ENCODE measurements at places on chromosomes 4 and X.

DNA sequence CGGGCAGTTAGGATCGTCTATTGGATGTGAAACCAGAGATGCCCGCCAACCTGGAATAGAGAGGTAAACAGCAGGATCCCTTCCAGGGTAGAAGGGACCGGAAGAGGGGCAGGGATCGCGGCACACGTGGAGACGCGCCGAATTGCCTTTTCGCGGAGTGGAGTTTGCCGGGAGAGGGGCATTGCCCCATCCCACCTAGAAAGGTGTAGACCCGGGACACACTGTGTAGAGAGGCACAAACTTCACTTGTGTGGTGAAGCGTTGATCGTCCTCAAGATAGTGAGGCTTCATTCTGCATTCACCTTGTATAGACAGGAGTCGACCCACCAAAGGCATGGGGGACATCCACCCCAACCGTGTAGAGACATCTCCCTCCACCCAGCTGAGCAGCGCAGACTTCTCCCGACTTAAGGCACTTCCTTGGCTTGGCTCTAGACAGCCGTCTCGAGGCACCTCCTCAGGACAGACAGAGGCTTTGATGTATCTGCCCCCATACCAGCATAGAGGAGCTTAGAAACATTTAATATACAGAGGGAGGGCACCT lies 410 bp downstream of the GNL3L start:
- no peak for DNase-seq

DNA sequence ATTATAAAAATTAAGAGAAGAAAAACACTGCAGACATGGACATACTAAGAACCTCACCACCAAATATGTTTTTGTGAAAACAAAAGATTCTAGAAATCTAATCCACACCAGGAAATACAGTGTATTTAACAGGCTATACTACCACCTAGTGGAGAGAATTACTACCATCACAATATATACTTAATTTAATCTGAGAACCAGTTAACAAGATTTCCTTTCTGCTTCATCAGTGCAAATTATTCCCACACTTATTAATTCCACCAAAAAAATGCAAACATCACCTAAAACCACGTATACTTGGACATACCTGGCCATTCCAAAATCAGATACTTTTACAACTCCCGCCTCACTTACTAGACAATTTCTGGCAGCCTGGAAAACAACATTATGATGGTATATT lies 7.0 kb upstream of the TXK start:
- no peak for DNase-seq

GRCh38 chr4:18556402-18556801 lies 534.8 kb upstream of the LCORL start:
- DNase-seq, result no peak

- no peak for DNase-seq
Measured at GRCh38 chr4:47562297-47562696, 77.2 kb downstream of the ATP10D start.

DNA sequence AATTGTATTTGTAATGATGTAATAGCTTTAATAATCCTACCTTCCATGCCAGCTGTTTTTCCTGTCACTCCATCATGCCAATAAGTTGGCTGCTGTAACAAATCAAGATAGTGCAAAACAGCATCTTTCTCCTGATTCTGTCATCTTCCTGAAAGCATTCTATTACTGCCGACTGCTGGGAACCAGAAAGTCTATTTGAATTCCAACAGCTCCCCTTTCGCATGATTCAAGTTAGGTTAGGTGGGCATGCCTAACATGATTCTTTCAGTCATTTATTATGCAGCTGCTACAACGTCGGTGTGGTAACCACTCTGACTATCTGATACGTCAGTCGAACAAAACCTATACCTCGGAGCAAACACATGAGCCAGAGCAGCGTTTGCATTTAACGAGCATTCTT lies 127.9 kb upstream of the DMD start:
- DNase-seq, result no peak

DNA sequence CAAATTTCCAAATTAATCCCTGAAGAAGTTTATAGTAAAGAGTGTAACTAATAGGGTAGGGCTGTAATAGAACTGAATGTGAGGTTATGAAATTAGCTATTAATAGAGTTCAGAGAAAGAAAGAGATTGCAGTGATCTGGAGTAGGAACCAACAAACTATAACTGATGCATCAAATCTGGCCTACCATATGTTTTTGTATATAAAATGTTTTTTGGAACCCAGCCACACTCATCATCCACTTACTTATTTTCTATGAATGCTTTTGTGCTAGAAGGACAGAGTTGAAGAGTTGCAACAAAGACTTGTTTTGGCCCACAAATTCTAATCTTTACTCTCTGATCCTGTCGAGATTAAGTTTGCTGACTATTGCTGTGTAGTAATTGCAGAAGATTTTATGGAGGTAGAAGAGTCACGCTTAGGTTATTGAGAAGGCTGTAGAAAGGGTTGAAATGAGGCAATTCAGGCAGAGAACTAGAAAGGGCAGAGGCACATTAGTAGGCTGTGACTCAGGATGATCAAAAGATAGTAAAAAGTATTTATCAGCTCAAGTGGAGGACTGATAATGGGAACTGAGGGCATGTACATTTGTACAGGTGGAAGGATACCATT lies 298.7 kb upstream of the EMCN start:
- no peak for DNase-seq

DNA sequence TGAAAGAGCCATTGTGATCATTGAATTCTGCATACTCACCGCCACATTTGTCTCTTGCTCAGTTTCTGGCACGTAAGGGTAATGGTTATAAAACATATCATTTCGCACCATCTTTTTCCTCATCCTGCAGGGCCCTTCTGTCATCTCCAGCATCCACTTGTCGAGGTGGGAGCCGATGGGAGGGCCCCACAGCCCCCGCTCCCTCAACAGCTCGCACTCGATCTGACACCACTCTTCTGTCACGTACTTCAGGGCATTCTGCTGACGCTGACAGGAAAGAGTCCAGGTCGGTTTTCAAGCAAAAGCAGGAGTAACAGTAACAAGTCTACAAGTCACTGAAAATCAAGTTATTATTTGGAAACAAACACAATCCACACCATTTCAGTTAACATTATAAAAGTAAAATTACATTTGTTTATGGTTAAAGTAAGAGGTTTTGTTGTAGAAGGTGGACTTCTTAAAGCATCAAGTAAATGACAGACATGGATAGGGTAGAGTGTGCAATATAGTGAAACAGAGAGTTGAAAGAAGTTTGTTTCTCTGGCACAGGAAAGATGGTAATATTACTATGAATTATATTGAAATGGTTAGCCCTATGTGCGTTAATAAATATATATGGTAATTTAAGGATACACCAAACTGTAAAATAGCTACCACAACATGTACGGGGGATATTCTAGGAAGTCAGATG lies 150.6 kb downstream of the CDS1 start:
- no peak for DNase-seq

GRCh38 chr4:1201851-1202525 lies 29.6 kb upstream of the SPON2 start:
- no peak for DNase-seq

DNA sequence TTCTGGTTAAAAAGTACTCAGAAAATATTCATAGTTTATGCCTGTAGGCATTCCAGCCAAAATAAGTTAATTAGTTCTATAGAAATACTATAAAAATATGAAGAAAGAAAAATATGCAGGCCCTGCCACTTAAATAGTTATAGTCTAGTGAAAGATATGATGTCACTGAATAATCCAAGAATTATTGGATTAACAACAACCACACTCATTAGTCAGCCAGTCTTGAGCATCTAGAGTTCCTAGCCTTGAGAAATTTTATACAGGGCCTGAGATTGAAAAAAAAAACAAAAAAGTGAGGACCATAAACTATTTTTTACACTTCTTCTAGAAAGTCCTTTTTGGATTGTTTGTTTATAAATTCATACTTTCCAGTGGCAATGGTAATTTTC lies 823.0 kb downstream of the FAT4 start:
- no peak for DNase-seq

DNA sequence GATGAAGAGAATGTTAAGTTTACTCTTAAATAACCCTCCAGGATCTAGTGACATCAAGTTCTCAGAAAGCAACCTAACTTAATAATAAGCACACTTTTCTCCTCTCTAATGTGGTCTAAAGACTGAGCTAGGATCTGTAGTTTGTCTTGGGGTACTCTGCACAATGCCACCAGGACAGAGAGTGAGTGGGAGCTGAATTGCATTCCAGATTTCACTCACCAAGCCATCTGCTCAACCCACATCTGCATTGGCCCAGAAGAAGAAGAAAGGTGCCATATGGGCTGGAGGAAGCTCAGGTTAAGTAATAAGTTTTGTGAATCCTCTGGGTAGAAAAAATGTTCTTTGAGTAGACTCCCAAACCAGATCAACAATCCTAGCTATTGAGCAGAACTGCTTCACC lies 384.6 kb downstream of the PPP3CA start:
- no peak for DNase-seq

DNA sequence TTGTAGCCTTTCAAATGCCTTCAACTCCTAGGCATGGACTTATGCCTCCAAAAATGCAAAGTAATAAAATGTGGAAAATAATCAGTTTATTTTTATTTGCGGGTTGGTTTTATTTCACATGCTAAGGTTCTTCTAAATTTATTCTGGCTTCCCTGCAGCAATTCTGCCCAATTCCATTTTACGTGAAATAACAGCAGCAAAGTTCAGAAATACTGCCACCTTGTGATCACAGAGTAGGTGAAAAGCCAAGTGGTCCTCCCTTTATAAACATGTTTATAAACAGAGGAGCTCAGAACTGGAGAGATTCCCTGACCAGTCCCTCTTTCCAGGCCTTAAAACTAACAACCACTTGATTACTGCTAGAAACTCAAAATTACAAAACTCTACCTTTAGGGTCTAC lies 14.7 kb upstream of the DCHS2 start:
- no peak for DNase-seq

- DNase-seq, result peak; percentile 3
Measured at GRCh38 chr4:8090312-8090711, 68.3 kb downstream of the ABLIM2 start.

DNA sequence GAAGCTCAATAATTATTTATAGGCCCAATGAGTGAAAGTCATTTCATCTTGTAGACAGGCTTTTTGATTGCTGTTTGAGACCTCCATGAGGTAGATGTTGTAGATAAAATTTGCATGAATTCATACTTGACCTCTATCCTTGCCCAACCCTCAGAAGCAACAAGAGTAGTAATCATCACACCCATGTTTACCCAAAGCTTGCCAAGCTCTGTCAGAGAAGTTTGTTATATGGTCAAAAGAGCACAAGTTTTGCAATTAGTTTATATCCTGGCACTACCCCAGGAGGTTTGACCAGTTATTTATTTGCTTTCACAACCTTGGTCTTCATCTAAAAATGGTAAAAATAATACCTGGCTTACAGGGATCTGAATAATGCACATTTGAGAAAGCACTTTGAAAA lies 20.7 kb downstream of the ADH7 start:
- DNase-seq, result no peak

- DNase-seq, result no peak
Measured at GRCh38 chr4:78691971-78692821, 84.0 kb upstream of the BMP2K start.

DNA sequence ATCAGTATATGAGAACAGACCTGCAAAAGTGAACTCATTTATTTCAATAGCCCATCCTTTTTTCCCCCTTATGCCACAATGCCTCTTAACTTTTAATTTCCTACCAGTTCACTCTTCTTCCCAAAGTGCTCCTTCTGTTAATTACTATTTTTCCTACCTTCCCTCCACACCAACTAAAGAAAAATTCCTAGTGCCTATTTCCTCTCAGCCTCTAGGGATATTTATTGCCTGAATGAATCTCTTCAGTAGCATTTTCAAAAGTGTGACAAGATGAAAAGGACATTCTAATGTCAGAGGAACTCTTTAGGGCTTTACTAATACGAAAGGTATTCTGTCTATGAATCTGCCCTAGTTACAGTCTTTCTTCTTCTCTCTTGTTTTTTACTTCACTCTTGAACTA lies 181.1 kb upstream of the SPRY1 start:
- DNase-seq, result no peak

GRCh38 chr4:15400981-15401671 lies 26.7 kb upstream of the C1QTNF7 start:
- no peak for DNase-seq

- DNase-seq, result no peak
Measured at GRCh38 chrX:133533249-133533648, 118.0 kb upstream of the GPC4 start.

GRCh38 chrX:17377091-17377717 lies 2.2 kb downstream of the NHS start:
- peak; percentile 14 for DNase-seq

DNA sequence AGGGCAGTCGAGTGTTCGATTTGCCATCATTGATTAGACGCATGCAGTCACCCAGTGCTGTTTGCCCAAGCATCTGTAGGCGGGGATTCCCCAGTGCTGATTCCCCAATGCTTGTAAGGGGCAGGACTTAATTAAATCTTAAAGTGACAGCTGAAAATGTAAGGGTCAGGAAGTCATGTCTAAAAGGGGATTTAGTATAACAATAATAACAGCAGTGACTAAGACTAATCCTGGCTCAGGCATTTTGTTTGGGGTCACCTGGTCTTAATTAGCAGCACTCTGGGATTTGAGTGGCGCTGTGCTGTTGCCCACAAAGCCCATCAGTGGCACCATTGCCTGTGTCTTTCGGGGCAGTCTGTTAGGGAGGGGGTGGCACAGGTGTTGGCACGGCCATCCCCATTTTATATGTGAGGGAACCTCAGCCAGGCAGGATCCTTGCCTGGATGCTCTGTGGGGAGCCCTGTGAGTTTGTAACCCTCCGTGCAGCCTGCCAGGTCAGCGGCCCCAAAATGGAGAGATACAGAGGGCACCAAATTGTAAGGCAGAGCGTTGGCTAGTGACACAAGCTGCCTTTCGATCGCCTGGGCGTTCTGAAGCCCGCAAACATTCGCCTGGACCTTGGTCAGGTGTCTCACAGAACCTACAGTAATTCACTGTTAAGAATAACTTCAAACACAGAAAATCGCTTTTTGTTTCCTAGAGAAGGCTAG lies 146.7 kb downstream of the TBL1X start:
- no peak for DNase-seq

DNA sequence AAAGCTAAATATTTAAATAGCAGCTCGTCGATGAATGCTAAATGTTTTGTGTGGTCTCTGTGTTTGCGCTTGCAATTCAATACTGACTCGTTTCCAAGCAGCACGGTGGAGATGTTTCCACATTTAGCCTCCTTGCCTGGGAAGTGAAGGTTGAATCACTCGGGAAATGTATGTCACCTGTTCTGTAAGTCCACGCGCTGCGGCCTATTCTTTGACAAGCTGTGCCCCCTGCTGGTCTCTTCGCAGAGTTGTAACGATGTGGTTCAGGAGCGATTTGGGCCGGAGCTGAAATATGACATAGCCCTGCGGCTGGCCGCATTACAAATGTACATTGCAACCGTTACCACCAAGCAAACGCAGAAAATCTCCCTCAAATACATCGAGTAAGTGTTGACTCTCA lies 89.6 kb upstream of the PRPS2 start:
- DNase-seq, result peak; percentile 94

GRCh38 chr4:186205156-186205555 lies 13.8 kb downstream of the CYP4V2 start:
- no peak for DNase-seq

- no peak for DNase-seq
Measured at GRCh38 chr4:33270403-33270802, 2550.2 kb downstream of the PCDH7 start.

- DNase-seq, result no peak
Measured at GRCh38 chr4:26731351-26732035, 129.1 kb upstream of the STIM2 start.

- DNase-seq, result no peak
Measured at GRCh38 chrX:144849141-144849540, 398.2 kb upstream of the SPANXN1 start.

All from posterior cingulate gyrus (tissue), 11 donors.